ENCODE measurements at places on chromosomes 7 and 10.

DNA sequence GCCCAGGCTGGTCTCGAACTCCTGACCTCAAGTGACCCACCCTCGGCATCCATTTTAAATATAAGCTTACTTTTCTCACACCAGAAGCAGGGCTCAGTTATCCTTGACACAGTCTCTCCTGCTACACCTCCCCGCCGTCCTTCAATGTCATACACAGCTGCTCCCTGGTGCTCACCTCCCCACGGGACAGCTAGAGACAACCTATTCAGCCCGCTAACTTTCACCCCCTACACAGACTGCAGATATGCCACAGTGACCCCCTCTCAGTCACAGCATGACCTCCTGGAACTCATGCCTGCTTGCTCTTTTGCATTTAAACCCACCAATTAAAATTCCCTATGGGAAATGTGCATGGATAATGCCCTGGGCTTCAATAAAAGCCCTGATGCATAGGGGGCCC is 44.2 kb upstream of the KCNMA1 start:
- DNase-seq, result no peak

- DNase-seq, result no peak
These were observed 262.8 kb downstream of the LRMDA start for GRCh38 chr10:75694269-75694668.

DNA sequence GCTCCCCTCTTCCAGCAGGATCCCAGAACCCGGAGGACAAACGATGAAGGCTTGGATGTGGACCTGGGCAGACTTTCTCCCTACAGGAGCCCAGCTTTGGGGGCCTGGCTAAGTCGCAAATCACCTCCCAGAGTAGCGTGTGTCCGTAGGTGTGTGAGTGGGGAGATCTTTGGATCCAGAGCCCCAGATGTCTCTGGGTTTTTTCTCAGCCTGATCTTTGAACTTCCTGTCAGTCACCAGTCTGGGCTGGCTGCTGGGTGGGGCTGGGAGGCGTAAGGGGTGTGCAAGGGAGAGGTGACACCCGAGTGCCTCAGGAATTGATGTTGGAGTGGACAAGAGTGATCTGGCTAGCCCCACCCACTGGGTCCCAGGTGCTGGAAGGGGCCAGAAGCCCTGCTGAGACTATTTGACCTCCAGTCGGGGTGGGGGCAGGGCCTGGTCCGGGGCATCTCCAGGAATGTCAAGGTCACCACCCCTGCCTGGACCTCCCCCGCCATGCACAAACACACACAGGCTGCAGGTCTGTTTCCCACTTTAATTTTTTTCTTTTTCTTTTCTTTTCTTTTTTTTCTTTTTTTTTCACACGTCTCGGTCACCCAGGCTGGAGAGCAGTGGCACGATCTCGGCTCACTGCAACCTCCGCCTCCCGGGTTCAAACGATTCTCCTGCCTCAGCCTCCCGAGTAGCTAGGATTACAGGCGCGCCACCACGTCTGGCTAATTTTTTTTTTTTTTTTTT is at the start of gene MOGAT3:
Gene MOGAT3, minus strand, starts transcription at position 175 of the 738 bp plus-strand sequence. CDS start 182 bp downstream, outside the sequence.
- DNase-seq, result no peak

GRCh38 chr7:155840262-155840885 is 28.1 kb upstream of the SHH start:
- no peak for DNase-seq

DNA sequence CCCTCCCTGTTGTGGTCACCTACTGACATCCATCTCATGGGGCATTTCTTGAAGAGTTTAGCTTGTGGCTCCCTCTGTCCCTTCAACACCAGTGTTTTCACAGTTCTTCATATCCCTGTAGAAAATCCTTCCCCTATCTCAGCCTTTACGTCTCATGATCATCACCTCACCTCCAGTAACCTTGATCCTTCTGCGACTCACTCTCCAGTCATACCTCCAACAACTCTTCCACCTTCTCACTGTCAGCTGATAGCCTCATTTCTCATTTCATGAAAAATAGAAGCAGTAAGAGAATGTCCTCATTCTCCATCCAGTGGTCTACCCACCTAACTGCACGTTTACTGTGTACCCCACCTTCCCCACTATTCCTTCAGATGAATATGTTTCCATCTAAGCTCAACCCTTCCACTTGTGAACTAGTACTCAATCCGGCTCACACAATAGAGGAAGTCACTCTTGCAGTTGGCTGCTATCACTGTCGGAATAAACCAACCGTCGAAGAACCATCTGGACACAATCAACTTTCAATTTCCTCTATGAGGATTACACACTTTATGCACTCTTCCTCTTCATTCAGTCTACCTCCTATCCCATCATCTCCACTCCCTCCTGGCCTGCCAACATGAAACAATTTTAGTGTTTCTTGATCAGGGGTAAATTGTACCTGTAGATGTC is 256.0 kb downstream of the AHR start:
- DNase-seq, result no peak

GRCh38 chr7:138097064-138097741 is 20.9 kb downstream of the AKR1D1 start:
- no peak for DNase-seq

- DNase-seq, result no peak
These were observed 54.2 kb downstream of the CRPPA start for GRCh38 chr7:16367115-16367514.

- no peak for DNase-seq
These were observed 1.5 kb downstream of the ACTR3B start for GRCh38 chr7:152760854-152761748.

DNA sequence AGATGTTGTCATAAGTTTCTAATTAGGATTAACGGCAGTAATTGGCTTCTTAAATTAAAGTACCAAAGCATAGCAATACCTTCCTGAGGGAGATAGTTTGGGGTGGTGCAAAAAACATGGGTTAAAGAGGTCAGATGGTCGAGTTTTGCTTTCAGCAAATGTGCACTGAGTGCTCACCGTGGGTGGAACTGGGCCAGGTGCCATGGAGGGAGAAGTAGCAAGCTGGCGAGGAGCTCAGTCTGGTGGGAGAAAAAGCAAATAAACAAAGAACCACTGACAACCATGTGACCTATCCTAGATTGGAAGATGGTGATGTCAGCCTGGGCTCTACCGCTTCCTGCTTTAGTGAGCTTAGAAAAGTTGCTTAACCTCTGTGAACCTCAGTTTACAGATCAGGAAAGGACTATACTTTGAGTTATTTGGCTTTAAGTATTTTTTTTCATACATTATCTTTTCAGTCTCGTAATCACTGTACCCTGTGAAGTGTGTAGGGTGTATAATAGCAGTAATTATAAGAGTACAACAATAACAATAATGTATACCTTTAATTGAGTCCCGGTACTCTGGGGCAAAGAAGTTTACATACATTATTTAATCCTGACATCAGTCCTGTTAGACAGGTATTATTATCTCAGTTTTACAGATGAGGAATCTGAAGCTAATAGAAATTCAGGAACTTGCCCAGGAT is 69.0 kb upstream of the PDCD4 start:
- no peak for DNase-seq

DNA sequence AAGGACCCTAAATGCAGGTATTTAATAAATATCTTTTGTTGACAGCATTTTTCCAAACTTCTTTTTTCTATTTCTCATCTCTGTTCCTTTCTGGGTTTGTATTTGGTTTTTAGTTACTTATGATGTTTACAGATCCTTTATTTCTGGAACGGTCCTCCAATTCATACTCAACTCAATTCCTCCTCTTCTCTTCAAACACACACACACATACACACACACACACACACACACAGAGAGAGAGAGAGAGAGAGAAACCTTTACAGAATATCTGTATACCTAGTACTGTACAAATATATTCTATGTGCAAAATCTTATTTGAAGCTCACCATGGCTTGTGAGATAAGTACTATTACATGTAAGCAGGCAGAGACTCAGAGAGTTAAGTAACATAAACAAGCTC is 21.6 kb upstream of the GOT1 start:
- no peak for DNase-seq

DNA sequence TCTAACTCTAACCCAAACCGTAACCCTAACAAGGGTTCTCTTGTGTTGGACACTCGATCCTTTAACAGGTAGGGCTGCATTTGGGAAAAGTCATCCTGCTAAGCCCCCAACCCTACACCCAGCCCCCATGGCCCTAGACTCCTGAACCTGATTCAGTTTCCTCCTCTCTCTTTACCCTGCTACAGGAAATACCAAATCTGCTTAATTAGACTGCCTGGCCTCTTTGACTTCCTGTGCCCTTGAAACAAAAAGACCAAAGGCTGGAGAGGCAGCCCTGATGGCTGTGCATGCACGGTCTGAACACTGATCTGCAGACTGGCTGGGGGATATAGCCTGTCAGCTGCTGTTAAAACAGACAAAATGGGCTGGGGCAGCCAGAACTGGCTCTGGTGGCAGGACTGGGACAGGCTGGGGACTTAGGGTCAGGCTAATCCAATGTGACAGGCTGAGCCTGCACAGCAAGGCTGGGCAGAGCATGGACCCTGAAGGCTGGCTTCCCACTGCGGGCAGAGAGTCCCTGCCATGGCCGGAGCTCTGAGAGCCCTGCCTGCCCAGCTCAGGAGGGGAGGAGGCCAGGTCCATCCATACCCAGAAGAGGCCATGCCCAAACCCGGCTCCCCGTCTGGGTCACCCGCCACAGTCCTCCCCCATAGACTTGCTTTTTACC is 51.0 kb upstream of the MSMB start:
- no peak for DNase-seq

DNA sequence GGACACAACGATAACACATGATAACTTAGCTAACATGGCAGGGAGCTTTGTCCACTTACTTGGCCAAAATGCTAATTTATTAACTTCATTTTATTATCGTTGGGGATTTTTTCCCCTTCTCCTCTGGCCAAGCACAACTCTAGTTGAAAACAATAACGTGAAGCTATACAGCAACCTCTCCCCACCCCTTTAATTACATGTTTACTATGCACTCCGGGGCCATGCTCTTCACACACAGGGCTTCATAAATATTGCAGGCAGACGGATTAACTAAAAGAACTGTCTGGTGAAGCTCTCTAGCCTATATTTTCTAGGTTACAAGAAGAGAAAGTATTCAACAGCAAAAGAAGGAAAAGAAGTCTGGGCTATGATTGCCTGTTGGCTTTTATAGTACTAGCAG is 51.7 kb downstream of the XRCC2 start:
- no peak for DNase-seq

- DNase-seq, result no peak
These were observed 123.6 kb downstream of the EMX2 start for GRCh38 chr10:117666166-117666565.

- no peak for DNase-seq
These were observed 739 bp upstream of the CCDC186 start for GRCh38 chr10:114174695-114175188.

DNA sequence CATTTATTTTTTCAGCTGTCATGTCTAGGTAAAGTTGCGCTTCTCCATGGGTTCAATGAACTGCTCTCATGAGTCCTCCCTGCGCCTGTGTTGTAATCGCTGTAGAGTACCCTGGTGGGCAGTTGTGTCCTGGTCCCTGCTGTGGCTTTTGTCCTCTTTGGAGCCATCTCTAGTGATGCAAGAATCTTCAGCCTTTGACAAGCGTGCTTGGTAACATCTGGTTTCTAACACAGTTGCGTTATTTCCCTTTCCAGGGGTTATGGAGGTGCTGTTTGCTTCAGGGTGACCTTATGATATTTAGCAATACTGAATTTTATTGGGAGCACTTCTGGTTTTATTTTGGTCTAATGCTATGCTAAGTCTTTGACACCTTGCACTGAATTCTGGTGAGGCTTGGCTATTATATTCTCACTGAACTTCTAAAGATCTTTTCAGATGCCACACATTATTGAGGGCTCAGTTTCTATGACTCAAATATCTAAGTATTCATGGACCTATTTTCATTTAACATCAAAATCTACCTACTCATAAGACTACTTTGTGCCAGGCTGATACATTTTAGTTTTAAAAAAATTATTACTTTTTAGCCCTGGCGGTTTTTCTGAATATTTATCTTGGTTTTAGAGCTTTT is 88.6 kb downstream of the FANK1 start:
- no peak for DNase-seq

DNA sequence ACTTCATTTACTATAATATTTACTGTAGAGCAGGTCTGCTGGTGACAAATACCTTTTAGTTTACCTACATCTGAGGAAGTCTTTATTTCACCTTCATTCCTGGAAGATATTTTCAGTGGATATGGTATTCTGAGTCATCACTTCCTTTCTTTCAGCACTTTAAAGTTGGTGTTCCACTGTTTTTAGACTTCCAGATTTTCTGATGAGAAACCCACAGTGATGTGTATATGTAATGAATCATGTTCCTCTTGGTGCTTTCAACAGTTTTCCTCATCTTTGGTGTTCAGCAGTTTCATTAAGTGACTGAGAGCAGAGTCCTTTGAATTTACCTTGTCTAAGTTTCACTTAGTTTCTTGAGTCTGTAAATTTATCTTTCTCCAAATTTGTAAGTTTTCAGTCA is 36.4 kb downstream of the COPG2 start:
- no peak for DNase-seq

DNA sequence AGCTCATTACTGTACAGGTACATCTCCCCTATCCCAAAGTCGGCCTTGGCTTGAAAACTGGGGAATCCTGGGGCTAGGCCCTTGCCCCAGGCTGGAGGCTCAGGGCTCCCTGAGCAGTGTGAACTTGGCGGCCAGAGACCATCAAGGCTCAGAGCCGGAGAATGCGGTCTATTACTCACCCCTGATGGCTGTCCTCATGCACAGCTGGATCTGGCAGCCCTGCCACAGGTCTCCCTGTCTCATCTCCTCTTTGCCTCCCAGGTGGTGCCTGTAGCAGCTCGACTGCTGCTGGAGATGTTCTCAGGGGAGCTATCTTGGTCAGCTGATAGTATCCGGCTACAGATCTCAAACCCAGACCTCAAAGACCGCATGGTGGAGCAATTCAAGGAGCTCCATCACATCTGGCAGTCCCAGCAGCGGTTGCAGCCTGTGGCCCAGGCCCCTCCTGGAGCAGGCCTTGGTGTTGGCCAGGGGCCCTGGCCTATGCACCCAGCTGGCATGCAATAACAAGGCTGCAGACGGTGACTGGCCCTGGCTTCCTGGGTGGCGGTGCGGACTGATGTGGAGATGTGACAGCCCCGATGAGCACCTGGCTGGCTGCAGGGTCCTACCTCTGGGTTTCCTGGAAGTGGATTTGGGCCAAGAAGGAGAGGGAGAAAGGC is 10.7 kb downstream of the IRF5 start:
- DNase-seq, result no peak

- no peak for DNase-seq
These were observed 53.7 kb downstream of the CAV1 start for GRCh38 chr7:116578526-116578925.

- DNase-seq, result no peak
These were observed 96.3 kb upstream of the VIPR2 start for GRCh38 chr7:159240962-159241361.

DNA sequence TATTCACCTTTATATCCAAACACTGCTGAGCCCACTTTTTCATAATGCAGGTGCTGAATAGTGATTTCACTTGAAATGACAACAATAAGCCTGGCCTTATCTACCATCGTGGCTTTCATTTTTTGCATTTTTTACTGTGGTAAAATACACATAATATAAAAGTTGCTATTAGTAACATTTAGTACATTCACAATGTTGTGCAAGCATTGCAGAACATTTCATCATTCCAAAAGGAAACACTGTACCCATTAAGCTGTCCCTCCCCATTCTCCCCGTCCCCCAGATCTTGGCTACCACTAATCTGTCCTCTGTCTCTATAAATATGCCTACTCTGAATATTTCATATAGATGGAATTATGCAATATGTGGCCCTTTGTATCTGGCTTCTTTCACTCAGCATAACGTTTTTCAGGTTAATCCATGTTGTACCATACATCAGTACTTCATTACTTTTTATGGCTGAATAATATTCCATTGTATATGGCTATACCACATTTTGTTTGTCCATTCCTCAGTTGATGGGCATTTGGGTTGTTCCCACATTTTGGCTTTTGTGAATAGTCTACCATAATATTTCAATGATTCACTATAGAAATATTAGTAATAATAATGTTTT is 68.5 kb upstream of the ARID5B start:
- no peak for DNase-seq
